ENCODE measurements at places on chromosomes 5 and 9.

GRCh38 chr5:56314529-56314928 lies 81.4 kb upstream of the ANKRD55 start:
- DNase-seq = peak; percentile 4

GRCh38 chr5:163373436-163374084 lies 63.8 kb upstream of the CCNG1 start:
- DNase-seq = no peak

DNA sequence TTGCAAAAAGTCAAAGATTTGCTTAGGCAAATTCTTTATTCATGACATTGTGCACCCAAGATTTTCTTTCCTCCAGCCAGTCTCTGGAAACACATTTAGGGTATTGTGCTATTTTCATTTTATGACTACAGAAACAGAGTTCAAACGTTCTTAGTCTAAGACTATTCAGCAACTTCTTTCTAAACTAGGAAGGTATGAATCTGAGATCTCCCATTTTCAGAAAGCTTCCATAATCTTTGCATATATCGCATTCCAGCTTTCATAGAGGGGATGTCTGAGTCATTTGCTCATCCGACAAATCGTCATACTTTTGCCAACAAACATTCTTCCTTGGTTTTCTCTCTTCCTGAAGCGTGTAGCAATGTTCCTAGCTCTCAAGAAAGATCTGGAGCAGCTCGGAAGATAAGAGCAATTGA lies 1.6 kb upstream of the PAPPA start:
- DNase-seq = no peak

- no peak for DNase-seq
Measured at GRCh38 chr9:129513282-129513681, 107.6 kb downstream of the C9orf50 start.

DNA sequence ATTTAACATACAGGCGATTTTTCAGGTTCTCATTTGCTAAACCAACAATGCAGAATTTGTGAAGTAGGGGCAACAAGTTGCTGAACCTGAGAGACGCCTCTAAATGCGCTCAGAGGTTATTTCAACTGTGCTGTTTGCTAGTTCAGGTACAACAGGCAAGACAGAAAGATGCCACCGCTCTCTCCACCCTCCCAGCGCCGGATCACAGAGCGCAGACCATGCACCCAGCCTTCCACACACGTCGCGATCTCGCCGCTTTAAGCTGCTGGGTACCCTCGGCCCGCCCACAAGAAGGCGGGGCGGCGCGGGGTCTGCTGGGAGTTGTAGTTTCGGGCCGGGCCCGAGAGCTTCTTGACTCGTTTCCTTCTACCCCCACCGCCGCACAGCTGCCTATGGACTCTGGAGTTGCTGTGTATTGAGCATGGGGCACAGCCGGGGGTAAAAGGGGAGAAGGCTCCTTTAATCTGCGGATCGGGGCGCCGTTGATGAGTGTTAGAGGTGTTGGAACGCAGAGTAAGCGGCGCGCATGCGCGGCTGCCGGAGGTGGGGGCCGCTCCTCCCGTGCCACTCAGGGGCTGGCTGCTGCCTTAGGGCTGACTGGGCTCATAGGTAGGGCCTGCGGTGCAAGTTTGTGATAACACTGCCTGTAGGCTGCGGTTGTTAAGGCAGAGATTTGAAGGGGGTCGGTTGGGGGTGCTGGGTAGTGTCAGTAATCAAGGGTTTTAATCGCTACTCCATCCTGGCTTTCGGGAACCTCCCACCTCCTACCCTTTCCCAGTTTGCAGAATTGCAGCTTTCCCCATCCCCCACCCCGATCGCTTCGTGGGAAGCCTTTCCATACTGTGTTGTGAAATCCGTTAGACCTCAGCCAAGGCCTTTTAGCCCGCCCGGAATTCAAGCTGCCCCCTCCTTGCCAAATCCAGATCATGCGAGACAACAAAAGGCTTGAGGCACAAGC lies 40.3 kb upstream of the ABCA1 start:
- DNase-seq = peak; percentile 35

DNA sequence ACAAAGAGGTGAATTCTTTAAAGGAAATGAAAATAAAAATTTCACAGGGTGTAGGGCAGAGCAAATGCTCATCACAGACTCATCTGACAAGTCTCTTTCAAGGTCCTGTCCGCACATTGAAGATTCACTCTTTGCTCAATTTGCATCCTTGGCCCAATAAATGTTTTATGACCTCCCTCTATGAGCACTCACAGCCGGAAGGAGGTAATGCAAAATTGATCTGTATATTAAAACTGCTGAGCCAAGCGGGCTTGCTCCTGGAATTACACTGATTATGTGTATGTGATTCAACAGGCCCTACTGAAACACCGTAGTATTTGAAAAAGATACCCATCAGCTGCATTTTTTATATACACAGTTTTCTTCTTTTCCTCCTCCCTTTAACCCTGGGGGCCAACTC lies 246.8 kb downstream of the IZUMO3 start:
- DNase-seq = no peak

- no peak for DNase-seq
Measured at GRCh38 chr9:14186096-14186495, 127.8 kb downstream of the NFIB start.

DNA sequence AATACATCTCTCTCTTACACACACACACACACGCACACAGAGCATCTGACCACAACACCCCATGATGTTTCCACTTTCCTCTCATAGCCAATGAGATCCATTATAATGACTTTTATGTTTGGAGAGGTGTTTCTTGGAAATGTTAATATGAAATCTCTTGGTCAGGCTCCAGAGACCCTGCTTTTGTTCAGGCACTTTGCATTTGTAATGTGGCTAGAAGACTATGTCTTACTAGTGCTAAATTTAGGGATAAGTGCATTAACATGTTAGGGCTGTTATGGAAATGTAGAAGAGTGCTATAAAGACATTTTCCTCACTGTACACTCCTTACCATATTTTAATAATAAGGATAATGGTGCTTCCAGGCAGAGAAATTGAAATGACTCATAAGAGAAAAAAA lies 3.8 kb downstream of the CDH9 start:
- no peak for DNase-seq

DNA sequence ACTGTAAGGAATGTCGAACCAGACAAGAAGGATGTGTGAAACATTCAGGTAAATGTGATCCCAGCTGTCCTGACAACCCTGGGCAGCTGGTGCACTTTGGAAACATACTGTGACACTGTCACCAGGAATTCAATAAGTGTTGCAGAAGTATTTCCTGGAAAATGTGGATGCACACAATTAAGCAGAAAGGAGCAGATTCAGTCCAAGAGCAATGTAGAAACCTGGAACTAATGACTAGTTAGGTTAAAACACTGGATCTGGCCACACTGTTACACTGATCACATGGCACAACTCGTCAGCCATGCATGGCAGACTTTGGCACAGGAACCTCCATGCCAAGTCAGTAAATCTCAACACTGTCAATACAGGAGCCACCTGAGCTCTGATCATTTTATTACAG lies 109.0 kb downstream of the FAM174A start:
- peak; percentile 59 for DNase-seq
